HTR-8/SVneo (cell line): ENCODE measurements at places on chromosomes 3 and 15.

DNA sequence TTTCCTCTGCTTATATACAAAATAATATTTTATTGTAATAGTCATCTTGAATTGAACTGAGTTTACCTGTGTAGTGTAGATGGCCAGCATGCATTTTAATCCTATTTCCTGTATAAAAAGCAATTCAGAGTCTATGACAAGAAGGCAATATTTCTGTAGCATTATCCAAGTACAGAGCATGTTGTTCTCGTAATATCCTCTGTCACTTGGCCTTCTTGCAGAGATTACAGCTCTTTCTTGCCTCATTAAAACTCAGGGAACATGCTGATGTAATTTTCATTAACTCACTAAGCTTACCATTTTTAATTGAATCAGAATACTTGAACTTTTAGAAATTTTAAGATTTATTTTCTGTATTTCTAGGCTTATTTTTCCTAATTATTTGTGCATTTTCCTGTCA lies 203.3 kb upstream of the AGTR1 start:
- DNase-seq: no peak

- peak; percentile 24 for DNase-seq
These were observed 136.8 kb upstream of the ACP3 start for GRCh38 chr3:132180337-132180791.

- DNase-seq: no peak
These were observed 16.6 kb upstream of the AEN start for GRCh38 chr15:88604381-88605188.

- DNase-seq: no peak
These were observed 151.9 kb upstream of the UBE2E1 start for GRCh38 chr3:23653647-23654525.

- DNase-seq: no peak
These were observed 14.1 kb downstream of the ACAA1 start for GRCh38 chr3:38122712-38123290.

GRCh38 chr15:61327019-61327631 lies 98.0 kb upstream of the RORA start:
- no peak for DNase-seq

DNA sequence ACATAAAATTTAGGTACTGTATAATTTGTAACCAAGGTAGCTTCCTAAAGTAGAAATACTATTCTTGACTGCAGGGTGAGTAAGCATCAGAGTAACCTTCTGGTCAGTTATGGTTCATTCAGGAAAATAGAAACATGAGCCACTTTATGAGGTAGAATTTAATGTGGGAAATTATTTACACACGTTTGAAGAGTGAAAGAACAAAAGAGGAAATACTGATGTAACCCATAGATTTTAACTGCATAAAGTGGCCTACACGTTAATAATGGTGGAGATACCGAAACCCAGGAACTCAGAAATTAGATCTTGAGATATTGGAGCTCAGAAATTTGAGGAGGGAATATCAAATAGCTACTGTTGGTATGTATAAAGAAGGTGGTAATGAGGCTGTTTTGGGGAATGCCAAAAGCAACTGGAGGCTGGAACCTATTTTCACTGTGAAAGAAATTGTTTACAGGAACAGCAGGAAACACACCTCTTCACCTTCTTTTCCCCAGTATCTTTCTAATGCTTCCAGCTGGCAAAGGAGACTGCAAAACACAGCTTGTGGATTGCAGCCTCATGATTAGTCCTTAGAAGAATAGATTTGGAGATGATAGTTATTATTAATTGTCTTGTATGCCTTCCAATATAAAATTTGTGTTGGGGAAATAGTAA lies 216.1 kb downstream of the DOCK3 start:
- DNase-seq: no peak

- no peak for DNase-seq
These were observed 34.0 kb upstream of the NPHP3 start for GRCh38 chr3:132756108-132756650.

- DNase-seq: peak; percentile 25
These were observed 299.2 kb downstream of the ZPLD1 start for GRCh38 chr3:102733791-102734563.

DNA sequence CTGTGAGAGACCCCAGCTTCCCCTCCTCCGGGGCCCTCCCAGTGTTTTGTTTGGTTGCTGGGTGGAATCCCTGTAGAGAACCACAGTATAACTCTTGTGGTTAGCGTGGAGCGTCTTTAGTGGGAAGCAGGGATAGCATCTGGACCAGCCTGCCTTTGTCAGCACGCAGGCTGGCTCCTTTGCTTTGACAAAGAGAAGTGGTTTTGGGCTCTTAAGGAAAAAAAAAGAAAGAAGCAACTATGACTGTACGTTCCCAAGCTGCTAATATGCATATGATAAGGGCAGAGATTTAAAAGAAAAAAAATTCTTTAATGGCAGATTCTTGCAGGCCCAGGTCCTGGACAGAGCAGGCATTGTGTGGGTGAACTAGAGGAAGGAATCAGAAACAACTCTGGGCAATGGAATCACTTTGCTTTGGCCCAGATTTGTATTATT lies 340.8 kb upstream of the CTDSPL start:
- no peak for DNase-seq

DNA sequence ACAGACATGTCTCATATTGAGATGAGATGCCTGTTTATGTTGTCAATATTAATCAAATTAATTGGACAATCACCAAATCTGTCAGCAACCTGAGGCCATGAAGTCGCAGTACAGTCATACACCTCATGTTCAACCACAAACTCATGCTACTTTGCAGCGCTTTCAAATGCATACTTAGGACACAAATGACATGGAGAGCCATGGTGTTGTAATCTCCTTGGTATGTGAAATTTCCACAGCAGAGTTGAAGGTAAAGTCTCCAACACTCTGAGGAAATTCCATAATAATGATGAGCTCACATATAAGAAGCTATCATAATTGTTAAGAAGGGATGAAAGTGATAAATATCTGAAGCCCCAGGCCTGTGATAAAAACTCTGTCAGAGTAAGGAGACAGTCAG lies 873.9 kb downstream of the MCTP2 start:
- peak; percentile 14 for DNase-seq

DNA sequence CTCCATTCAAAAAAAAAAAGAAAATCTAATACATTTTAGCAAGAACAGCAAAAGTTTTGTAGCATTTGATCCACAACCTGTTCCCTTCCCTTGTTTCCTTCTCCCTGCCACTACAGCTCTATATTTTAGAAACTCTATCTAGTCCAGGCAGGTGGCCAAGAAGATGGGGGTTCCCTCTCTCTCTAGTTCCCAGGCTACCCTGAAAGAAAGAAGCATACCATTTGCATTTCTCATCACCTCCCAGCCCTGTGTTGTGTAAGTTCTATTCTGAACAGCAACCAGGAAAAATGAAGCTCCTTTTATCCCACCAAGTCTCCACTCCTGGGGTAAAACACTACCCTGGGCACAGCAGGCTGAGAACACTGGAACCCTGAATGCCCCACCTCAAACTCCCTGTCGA lies 100.0 kb downstream of the PCCB start:
- DNase-seq: peak; percentile 61

GRCh38 chr3:113685124-113685523 lies 11.3 kb downstream of the USF3 start:
- DNase-seq: no peak

GRCh38 chr3:163490119-163490518 lies 1588.2 kb downstream of the SI start:
- DNase-seq: peak; percentile 7
